Right renal pelvis (tissue), 4 donors: ENCODE measurements at places on chromosomes 6 and 20.
A peak's percentile ranks its signal among the peaks of the same experiment; 100 is the strongest.

DNA sequence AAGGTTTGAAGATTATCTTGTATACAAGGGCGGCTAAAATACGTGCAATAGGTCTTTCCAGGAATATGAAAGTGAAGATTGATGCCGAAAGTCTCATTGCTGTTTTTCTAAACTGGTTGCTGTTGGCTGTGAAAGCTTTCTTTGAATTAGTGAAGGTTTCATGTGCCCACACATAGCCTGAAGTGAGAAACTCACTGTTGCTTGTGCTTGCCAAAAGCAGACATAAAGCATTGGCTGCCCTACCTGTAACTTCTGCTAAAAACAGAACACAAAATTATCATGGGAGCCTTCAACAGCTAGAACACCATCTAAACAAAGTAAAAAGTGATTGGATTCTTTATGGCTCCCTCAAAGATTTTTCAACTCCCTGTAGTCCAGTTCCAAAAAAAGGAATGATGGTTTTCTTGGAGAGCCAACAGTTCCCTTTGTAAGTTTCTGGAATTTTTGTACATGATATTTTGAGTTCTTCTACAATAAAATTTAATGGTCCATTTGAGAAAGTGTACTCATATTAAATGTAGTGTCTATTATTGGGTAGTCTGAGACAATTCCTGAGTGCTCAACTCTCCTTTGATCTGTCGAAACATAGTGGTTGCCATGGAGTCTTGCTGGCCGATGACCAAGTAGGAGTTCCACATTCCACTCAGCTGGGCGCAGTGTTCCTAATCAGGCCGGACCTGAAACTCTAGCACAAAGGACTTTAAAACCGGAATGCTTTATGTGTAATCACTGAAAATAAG, 68.5 kb downstream of the PLEKHG1 start:
- peak; percentile 94 for DNase-seq

- DNase-seq = peak; percentile 26
These were observed 118.8 kb downstream of the RALGAPA2 start for GRCh38 chr20:20593447-20594170.

- no peak for DNase-seq
These were observed 81.2 kb upstream of the VSTM2L start for GRCh38 chr20:37821696-37822095.

DNA sequence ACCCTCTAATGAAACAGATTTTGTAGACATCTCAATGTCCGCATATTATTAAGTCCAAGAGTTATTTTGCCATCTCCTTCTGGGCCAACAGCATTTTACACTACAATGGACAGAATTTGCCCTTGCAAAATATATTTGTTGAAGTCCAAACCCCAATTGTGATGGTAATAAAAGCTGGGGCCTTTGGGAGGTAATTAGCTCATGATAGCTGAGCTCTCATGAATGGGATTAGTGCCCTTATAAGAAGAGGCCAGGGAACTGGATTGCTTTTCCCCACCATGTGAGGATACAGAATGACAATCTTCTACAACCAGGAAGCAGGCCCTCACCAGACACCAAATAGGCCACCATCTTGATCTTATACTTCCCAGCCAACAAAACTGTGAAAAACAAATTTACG, 44.9 kb upstream of the MTRF1L start:
- DNase-seq = no peak

DNA sequence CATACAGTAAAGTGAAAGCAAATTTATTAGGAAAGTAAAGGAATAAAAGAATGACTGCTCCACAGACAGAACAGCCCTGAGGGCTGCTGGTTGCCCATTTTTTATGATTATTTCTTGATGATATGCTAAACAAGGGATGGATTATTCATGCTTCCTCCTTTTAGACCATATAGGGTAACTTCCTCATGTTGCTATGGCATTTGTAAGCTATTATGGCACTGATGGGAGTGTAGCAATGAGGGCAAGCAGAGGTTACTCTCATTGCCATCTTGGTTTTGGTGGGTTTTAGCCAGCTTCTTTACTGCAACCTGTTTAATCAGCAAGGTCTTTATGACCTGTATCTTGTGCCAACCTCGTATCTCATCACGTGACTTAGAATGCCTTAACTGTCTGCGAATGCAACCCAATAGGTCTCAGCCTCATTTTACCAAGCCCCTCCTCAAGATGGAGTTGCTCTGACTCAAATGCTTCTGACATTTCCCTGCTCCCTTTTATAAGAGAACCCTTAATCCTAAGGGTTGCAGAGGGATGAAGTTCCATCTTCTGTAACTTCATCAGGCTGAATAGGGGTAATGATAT, 280.1 kb upstream of the RGS17 start:
- no peak for DNase-seq

DNA sequence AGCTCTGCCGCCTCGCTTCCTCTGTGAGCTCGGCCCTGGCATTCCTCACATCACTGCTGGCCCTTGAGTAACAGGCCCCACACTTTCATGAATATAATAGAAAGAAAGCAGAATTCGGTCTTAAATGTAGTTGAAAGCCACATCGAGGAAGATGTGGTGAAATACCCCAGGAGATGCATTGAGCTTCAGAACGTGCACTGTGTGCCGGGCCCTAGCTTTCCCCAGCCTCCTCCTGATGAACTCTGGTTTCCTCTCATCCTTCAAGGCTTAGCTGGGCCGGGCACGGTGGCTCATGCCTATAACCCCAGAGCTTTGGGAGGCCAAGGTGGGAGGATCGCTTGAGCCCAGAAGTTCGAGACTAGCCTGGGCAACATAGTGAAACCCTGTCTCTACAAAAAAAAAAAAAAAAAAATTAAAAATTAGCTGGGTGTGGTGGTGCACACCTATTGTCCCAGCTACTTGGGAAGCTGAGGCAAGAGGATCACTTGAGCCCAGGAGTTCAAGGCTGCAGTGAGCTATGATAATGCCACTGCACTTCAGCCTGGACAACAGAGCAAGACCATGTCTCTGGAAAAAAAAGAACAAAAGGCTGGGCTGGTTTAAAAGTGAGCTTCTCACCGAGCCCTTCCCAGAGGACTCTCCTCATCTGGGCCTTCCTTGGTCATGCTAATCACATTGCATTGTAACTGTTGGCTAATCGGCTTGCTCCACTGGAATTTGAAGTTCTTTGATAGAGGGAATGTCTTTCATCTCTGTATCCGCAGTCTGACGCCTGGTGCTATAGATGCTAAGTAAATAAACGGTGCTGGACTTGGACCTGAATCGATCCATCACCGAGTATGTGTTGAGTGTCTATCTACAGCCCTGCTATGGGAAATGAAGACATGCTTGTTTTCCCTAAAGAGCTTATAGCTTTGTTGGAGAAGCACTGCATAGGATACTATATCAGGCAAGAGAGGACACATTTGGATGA, 43.8 kb upstream of the FOXQ1 start:
- DNase-seq = no peak

GRCh38 chr6:165922309-165922794, 245.3 kb downstream of the TBXT start:
- DNase-seq = no peak

- DNase-seq = no peak
These were observed 787 bp upstream of the TNFRSF6B start for GRCh38 chr20:63695424-63696305.

- no peak for DNase-seq
These were observed 213.8 kb upstream of the QKI start for GRCh38 chr6:163200694-163201093.

- no peak for DNase-seq
These were observed 1.0 kb downstream of the RALGAPA2 start for GRCh38 chr20:20711413-20711812.

GRCh38 chr6:146962329-146962728, 241.9 kb upstream of the STXBP5 start:
- no peak for DNase-seq

- DNase-seq = no peak
These were observed 38.7 kb upstream of the REV3L start for GRCh38 chr6:111521497-111522270.

DNA sequence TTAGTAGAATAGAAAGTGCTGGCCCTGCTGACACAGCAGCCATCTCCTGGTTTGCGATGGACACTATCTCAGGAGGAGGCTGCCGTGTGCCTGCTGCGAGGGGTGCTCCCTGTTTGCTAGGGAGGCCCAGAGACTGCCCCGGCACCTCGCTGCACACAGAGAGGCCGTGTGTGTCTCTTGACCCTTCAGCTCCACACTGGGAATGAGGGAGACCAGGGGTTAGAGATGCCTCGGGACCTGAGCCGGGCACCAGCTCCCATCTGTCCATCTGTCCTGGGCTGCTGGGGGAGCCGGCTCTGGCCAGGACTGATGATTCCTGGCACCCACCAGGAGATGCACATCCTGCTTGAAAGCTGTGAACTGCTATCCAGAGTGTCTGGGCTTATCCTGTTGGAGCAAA, 18.2 kb downstream of the PHACTR3 start:
- no peak for DNase-seq

DNA sequence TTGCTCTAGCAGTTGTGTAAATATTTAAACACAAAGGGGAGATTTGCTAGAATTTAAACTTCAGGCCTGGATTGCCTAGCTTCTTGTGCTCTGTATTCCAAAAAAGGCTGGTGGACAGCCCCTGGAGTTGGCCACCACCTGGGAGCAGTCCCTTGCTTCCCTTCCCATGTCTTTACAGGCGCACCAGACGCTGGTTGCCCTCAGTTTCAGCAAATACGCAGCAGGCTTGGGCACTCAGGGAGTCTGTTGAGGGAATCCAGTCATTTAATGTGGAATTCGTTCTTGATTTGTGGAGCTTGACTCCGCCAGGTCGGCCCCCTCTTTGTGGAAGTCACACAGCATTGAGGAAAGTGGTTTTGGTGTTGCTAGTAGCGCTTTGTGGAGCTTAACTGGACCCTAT, 156.8 kb downstream of the DTNBP1 start:
- DNase-seq = no peak

- no peak for DNase-seq
These were observed 31.5 kb downstream of the SERPINB1 start for GRCh38 chr6:2810092-2810671.

- no peak for DNase-seq
These were observed 54.4 kb downstream of the GNAS start for GRCh38 chr20:58906894-58907293.

DNA sequence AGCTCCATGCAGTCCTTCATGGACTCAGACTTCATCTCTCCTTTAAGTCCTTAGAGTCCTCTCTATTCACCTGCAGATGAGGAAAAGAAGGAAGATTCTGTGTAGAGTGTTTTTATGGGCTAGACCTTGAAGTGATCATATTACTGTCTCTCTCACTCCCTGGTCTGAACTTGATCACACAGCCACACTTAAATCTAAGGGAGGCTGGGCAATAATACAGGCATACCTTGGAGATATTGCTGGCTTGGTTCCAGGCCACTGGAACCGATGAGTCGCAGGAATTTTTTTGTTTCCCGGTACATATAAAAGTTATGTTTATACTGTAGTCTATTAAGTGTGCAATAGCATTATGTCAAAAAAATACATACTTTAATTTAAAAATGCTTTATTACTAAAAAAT, 59.2 kb upstream of the FOXO3 start:
- no peak for DNase-seq

- no peak for DNase-seq
These were observed 6.3 kb downstream of the JARID2 start for GRCh38 chr6:15252195-15252594.

- no peak for DNase-seq
These were observed 52.2 kb downstream of the CDC40 start for GRCh38 chr6:110232450-110232849.

- no peak for DNase-seq
These were observed 33.7 kb downstream of the PYGB start for GRCh38 chr20:25281541-25281991.

- DNase-seq = no peak
These were observed 20.1 kb upstream of the NCOA3 start for GRCh38 chr20:47481330-47482216.

DNA sequence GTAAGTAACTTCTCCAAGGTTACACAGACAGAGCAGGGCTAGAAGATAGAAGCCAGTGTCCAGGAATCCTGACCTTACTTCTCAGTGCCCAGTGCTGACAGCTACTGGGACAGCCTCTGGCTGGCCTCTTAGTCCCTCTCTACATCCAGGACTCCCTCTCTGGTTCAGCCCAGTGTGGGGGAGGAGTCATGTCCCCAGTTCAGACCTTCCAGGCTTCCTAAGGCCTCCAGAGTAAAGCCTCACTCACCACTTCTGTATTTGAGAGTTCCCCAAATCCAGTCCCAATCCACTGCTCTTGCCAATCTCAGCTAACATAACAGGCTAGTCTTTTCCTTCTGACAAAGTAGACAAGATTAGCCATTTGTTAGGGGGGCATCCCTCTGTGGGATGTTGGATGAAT, 36.9 kb upstream of the EPB41L1 start:
- no peak for DNase-seq

- peak; percentile 47 for DNase-seq
These were observed at the start of gene CASS4 for GRCh38 chr20:56411759-56412472. Gene CASS4, plus strand, starts transcription at chr20:56412260. Its CDS starts 199 bp downstream, at chr20:56412459.

- DNase-seq = no peak
These were observed 348.6 kb downstream of the ZFAND3 start for GRCh38 chr6:38168126-38168525.

- no peak for DNase-seq
These were observed 373.5 kb upstream of the FLRT3 start for GRCh38 chr20:14710951-14711350.
